ENCODE measurements at places on chromosomes 5 and 9. TPM values are rescaled to one million over a fixed set of nuclear protein-coding genes. Genes with fewer than 3 reads are reported as not detected.

- no peak for DNase-seq
Observed at GRCh38 chr5:177995691-177996595, at the start of gene PROP1. Gene PROP1, minus strand, starts transcription at chr5:177996242. Its CDS starts 309 bp downstream, at chr5:177995933.

DNA sequence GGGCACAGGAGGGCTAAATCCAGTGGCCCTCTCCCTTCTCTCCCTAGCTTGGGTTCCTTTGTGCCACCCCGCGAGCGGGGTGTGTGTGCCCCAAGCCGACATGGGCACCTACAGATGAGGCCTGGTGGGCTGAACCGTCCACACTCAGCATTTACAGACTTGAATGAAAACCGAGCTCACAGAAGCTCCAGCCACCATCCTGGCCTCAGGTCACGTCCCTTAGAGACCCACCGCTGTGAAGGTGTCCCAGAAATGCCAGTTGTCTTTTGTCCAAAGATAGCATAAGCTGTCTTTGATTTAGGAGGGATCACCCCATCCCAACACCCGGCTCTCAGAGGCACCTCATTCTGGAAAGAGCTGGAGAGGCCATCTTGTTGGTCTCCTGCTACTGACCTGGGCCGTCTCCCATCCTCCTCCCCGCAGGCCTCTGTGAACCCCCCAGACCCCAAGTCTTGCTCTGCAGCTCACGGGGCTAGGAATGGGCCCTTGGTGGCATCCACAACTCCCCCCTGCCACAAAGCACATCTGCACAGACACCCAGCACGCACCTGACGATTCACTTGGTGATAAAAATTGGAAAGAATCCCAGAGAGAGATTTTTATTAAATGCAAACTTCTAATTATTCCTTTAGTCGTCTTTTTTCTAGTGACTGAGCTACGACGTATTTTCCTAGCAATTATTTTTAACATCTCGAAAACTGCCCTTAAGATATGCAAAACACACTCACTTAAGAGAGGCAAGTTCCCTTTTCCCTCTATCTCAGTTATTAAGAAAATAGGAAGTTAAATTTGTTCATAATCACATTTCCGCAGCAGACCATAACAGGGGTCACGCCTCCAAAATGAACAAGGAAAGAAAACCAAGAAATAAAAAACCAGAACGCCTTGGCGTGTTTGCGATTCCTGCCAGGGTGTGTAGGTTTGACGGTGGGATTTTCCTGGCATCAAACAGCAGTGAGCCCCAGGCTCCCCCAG lies 80.5 kb upstream of the LMX1B start:
- no peak for DNase-seq

The ZNG1C gene
- 8.6 TPM for total RNA-seq

- no peak for DNase-seq
Observed at GRCh38 chr5:140609126-140609525, 23.8 kb downstream of the CD14 start.

GRCh38 chr9:13110766-13111417 lies 168.6 kb downstream of the MPDZ start:
- DNase-seq: no peak

Data from hematopoietic multipotent progenitor cell (in vitro differentiated cells).